ENCODE measurements at places on chromosomes 3 and 15. TPM values are rescaled to one million over a fixed set of nuclear protein-coding genes. Genes with fewer than 3 reads are reported as not detected.

Gene SEMA3F
- 14.2 TPM for total RNA-seq

Gene SUCNR1
- total RNA-seq = not detected

Gene ABI3BP
- total RNA-seq = 6.0 TPM

Gene UBE2Q2
- total RNA-seq = 49.8 TPM

Gene PLOD2
- 99.7 TPM for total RNA-seq

Gene SLCO2A1
- 6.7 TPM for total RNA-seq

Gene SMCO1
- total RNA-seq = not detected

Gene NR1I2
- total RNA-seq = not detected

Gene GOLGA8N
- total RNA-seq = 0.87 TPM

Gene SLC22A14
- under 0.01 TPM for total RNA-seq

Gene HRG
- total RNA-seq = not detected

Gene GOLGA6D
- total RNA-seq = not detected

Gene RPL39L
- total RNA-seq = 20.4 TPM

Measured in dermis lymphatic vessel endothelial cell (primary cell).